ENCODE measurements at places on chromosomes 13 and 19.

DNA sequence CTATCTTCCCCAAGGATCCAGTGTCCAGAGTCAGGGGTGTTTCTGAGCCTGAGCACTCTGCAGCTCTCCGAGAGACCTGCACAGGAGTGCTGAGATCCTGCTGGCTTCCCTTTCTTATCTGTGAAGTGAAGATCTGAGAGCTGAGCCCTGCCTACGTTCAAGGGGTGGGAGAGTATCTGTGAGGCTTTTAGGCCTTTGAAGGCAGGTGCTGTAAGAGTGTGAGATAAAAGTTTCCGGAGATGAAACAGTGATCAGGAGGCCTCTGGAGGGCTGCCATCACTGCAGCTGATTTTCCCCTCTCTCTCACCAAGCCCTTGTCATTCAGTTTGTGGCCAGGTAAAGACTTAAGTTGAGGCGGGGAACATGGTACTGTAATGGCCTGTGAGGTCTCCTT lies 83.1 kb downstream of the AKAP11 start:
- no peak for DNase-seq

DNA sequence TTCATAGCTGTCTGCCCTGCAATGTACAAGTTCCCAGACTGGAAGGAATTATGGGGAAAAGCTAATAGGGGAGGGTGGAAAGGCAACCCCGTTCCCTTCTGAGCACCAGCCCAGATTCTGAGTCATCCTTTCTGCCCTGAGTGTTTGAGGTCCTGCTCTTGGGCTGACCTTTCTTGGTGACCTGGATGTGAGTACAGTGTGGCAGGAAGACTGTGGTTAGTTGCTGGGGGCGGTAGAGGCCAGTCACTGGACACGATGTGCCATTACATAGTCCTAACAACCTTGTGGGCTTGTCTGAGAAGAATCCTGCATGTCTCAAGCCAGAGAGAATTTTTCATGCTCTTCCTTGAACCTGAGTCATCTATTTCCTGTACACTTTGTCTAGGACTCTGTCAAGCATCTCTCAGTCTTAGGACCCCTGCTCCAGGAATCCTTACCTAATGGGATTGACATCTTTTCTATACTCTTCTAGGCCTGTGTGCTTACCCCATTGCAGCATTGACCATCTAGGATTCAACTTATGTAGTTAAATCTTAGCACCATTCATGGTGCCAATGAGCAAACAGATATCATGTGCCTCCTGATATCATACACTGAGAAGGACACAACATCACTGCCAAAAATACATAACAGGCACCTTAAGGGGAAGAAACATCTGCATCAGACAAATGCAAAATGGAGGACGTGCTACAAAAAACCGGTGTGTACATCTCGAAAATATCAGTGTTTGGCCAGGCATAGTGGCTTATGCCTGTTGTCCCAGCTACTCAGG lies 8.1 kb upstream of the ANGPTL4 start:
- DNase-seq, result no peak

GRCh38 chr19:2806736-2807378 lies 12.8 kb upstream of the ZNF554 start:
- DNase-seq, result no peak

- no peak for DNase-seq
Measured at GRCh38 chr13:28333204-28333881, 161.6 kb downstream of the FLT1 start.

DNA sequence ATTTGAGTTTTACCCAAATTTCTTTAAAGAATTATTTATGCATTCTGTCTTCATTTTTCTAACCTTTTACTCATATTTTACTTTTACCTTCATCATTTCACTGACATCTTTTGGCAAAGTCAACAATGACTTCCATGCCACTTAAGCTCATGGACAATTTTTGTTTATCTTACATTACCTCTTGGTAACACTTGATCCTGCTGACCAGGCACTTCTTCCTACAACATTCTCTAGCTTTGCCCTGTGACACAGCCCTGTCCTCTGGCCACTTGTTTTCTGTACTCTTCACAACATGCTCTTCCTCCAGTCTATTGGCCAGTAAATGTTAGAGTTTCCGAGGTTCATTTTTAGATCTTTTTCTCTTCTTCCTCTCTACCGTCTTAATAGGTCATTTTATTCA lies 377.2 kb downstream of the SUCLA2 start:
- no peak for DNase-seq

DNA sequence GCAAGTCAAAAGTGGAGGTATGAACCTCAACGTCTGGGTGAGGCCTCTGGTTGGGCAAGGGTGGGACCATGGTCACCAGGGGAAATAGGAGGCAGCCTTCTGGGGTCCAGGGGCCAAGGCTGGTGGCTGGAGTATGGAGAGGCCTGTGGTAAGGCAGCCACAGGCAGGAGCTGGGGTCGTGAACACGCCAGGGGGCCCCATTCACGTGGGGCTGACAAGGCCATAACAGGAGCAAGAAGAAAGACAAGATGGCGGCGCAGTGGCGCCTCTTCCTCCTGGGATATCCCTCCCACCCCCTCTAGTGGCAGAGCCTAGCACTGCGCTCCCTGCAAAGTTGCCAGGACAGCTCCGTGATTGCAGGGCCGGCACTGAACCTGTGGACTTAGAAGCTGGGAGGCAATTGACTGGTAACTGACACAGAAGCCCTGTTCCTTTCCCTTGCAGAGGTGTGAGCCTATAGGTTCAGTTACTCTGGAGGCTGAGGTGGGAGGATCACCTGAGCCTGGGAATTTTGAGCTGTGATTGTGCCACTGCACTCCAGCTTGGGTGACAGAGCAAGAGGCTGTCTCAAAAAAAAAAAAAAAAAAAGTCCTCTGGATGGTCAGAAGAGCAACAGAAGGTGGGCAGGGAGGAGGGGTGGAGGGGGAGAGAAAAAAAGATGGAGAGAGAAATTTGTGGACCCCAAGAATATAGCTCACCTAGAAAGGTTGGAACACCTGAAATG lies 19.7 kb upstream of the EDDM13 start:
- DNase-seq, result no peak

- no peak for DNase-seq
Measured at GRCh38 chr13:110769097-110769496, 55.6 kb downstream of the ING1 start.

DNA sequence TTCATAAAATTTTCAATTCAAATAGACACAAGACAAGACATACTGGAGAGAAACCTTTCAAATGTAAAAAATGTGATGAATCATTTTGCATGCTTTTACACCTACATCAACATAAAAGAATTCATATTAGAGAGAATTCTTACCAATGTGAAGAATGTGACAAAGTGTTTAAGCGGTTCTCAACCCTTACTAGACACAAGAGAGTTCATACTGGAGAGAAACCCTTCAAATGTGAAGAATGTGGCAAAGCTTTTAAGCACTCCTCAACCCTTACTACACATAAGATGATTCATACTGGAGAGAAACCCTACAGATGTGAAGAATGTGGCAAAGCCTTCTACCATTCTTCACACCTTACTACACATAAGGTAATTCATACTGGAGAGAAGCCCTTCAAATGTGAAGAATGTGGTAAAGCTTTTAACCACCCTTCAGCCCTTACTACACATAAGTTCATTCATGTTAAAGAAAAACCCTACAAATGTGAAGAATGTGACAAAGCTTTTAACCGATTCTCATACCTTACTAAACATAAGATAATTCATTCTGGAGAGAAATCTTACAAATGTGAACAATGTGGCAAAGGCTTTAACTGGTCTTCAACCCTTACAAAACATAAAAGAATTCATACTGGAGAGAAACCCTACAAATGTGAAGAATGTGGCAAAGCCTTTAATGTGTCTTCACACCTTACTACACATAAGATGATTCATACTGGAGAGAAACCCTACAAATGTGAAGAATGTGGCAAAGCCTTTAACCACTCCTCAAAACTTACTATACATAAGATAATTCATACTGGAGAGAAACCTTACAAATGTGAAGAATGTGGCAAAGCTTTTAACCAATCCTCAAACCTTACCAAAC lies 24.6 kb upstream of the ZNF431 start:
- DNase-seq, result no peak

- DNase-seq, result no peak
Measured at GRCh38 chr13:31930490-31930889, 101.1 kb upstream of the FRY start.

DNA sequence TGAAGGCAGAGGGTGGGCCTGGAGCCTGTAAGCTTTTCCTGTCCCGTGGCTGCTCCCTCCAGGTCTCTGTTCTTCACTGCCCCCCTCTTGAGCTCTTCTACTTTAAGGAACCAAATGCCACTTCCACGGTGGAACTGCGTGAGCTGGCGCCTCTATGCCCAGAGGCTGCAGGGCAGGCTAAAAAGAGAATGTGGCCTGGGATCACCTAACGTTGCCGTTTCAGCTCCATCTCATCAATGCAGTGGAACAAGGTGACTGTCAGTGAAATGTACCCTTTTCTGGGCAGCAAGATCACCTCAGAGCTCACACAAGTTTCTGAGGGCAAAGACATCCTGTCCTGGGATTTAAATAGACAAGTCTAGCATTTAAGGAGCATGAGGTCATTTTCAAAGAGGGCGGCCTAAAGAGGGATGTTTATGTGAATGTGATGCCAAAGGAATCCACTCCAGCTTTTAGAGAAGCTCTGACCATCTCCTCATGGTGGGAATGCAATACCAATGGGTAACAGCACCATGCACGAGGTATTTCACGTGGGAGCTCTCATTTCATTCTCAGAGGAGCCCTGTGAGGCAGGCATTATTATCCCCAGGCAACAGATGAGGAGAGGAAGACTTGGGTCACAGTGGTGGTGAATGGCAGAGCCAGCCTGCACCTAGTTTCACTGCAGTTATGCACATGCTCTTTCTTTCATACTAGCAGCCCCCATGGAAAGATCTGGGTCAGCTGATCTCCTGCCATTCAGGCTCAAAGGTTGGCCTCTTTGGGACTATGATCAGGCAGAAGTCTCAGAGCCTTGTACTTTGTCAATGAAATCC lies 39.3 kb downstream of the RGCC start:
- no peak for DNase-seq

- peak; percentile 10 for DNase-seq
Measured at GRCh38 chr13:26929971-26930730, 169.6 kb upstream of the GPR12 start.

GRCh38 chr13:100214886-100215285 lies 126.0 kb downstream of the PCCA start:
- DNase-seq, result no peak

- no peak for DNase-seq
Measured at GRCh38 chr19:11453468-11454341, 18.3 kb downstream of the PRKCSH start.

DNA sequence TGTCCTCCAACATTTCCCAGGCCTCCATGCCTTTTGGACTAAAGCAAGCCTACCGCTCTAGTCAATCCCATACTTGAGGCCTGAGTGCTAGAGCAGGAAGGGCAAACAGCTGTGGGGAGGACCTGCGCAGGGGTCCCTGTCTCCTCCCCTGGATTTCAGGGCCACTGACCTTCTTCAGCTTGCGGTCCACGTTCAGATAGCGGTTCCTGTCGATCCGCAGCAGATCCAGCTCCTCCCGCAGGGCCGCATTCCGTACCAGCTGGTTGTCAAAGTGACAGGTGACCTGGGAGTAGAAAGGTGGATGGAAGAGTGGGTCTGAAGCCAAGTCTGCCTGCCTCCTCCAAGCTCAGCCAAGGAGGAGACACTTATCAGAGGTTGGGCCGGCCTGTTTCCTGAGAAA lies 14.0 kb upstream of the EMP3 start:
- DNase-seq, result no peak
